Thoracic aorta (tissue), 2 donors: ENCODE measurements at places on chromosomes 2 and 18. TPM values are rescaled to one million over a fixed set of nuclear protein-coding genes. Genes with fewer than 3 reads are reported as not detected.

- no peak overlapping the region for H3K27ac ChIP-seq
- peaks cover 26% of the 10 kb centered on the region for H3K4me1 ChIP-seq
- H3K27me3 ChIP-seq = no peaks in the 10 kb centered on the region
- peaks cover 3% of the 10 kb centered on the region for H3K36me3 ChIP-seq
Measured at GRCh38 chr2:268323-268722, 3.6 kb downstream of the ACP1 start.

Gene NOL4
- total RNA-seq = not detected

Gene RBM44
- 7.1 TPM for total RNA-seq

DNA sequence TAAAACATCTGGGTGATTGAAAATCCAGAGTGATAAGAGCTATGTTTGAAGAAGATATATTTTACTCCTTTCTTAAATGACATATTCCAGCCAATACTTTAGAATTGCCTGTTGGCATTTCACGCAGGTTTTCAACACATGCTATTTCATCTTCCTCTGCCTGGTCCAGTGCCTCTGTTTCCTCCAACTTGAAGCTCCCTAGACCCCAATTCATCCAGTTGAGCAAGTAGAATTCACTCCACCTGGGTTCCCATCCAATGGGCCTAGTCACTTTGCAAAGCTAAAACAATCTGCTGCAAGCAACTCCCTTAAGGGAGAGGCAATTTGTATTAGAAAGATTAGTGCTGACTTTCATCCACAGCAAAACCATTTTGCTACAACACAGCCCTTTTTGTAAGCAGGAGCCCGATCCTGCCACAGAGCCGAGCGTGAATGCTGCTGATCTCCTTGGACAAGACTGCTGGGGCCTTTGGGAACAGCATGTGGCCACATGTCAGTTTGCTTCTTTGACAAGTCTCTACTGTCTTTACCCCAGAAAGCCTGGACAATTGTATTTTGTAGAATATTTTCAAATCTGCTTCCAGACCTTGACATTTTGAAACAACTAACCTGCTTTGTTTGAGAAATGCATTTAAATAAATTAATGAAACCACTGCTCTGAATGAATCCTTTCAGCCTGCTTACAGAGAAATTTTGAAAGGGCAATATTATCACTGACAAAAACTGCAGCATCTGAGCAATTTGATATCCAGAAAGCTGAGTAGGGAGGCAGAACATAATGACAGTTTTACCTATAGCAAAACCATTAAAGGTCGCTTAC, 259.1 kb downstream of the TDRD15 start:
- no peaks in the 10 kb centered on the region for H3K36me3 ChIP-seq

GRCh38 chr2:178205853-178206521, 11.7 kb downstream of the OSBPL6 start:
- no peak overlapping the region for H3K27ac ChIP-seq
- H3K36me3 ChIP-seq = no peaks in the 10 kb centered on the region

Gene STARD6
- not detected for total RNA-seq

Gene DLGAP1
- total RNA-seq = 19.0 TPM

Gene GRHL1
- total RNA-seq = 0.41 TPM

GRCh38 chr2:187748958-187749357, 194.7 kb upstream of the TFPI start:
- no peaks in the 10 kb centered on the region for H3K36me3 ChIP-seq
- no peak overlapping the region for H3K4me3 ChIP-seq
- no peak for DNase-seq
- H3K27ac ChIP-seq = peak overlapping the region; percentile 2

Gene CYRIA
- 5.6 TPM for total RNA-seq

DNA sequence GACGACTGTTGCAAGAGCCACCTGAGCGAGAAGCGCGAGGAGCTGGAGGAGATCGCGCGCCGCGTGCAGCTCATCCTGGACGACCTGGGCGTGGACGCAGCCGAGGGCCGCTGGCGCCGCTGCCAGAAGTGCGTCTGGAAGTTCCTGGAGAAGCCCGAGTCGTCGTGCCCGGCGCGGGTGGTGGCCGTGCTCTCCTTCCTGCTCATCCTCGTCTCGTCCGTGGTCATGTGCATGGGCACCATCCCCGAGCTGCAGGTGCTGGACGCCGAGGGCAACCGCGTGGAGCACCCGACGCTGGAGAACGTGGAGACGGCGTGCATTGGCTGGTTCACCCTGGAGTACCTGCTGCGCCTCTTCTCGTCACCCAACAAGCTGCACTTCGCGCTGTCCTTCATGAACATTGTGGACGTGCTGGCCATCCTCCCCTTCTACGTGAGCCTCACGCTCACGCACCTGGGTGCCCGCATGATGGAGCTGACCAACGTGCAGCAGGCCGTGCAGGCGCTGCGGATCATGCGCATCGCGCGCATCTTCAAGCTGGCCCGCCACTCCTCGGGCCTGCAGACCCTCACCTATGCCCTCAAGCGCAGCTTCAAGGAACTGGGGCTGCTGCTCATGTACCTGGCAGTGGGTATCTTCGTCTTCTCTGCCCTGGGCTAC, 1.2 kb downstream of the KCNF1 start:
- H3K27me3 ChIP-seq = no peaks in the 10 kb centered on the region
- no peak for DNase-seq
- H3K4me1 ChIP-seq = peaks cover 5% of the 10 kb centered on the region
- H3K27ac ChIP-seq = no peak overlapping the region

Gene IL36B
- not detected for total RNA-seq

- no peak overlapping the region for H3K27ac ChIP-seq
- H3K4me1 ChIP-seq = no peaks in the 10 kb centered on the region
- no peaks in the 10 kb centered on the region for H3K36me3 ChIP-seq
- no peaks in the 10 kb centered on the region for H3K27me3 ChIP-seq
Measured at GRCh38 chr2:158651358-158652057, 143.6 kb upstream of the DAPL1 start.

DNA sequence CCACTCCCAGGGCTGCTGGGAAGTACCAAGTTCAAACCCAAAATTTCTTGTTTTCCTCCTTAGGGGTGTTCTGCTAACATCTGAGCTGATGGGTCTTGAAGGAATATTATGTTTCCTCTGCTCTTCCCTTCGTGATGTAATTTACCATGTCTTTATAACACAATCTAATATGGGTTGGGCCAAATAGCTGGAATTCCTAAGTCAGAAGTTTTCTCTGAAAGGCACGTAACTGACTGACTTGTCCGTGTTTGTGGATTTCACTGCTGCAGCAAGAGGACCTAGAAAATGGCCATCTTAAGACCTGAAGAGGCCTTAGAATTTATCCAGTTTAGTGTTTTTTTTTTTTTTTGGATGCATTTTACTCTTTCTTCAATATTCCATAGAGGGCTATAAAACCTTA, 256.7 kb downstream of the DCDC2C start:
- no peak overlapping the region for H3K4me3 ChIP-seq
- H3K36me3 ChIP-seq = no peaks in the 10 kb centered on the region
- H3K27me3 ChIP-seq = no peaks in the 10 kb centered on the region

DNA sequence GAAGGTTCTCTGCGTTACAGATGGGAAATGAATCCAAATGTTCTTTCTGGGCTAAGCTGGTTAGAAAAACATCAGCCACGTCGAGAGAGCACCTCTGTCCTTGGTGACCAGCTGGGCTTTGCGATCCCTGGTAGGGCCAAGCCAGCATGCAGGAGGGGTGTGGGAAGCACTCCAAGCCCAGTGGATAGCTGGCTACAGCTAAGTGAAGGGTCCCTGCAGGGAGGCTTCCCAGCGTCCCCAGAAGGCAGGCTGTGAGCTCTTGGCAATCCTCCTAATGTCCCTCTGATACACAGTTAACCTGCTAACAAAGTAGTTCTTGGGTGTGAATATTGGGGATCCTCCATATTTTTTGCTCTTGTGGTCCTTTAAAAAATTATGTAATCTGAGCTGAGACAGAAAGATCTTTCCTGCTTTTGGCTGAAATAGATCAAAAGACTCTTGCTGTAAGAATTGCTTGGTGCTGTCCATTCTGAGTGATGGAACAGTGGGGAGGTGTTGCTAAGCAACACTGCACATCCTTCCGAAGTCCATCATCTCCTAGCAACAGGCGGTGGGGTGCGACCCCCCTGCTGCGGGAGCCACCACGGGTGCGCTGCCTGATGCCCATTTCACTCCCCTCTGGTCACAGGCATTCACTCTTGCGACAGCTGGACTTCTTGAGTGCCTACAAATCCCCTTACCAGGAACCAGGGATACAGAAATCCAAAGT, 88.5 kb upstream of the UXS1 start:
- H3K4me1 ChIP-seq = no peaks in the 10 kb centered on the region
- no peak overlapping the region for H3K27ac ChIP-seq
- DNase-seq = no peak
- H3K27me3 ChIP-seq = no peaks in the 10 kb centered on the region
- H3K36me3 ChIP-seq = no peaks in the 10 kb centered on the region
- H3K4me3 ChIP-seq = no peak overlapping the region
